SK-N-SH (cell line): ENCODE measurements at places on chromosomes 11 and 22.

DNA sequence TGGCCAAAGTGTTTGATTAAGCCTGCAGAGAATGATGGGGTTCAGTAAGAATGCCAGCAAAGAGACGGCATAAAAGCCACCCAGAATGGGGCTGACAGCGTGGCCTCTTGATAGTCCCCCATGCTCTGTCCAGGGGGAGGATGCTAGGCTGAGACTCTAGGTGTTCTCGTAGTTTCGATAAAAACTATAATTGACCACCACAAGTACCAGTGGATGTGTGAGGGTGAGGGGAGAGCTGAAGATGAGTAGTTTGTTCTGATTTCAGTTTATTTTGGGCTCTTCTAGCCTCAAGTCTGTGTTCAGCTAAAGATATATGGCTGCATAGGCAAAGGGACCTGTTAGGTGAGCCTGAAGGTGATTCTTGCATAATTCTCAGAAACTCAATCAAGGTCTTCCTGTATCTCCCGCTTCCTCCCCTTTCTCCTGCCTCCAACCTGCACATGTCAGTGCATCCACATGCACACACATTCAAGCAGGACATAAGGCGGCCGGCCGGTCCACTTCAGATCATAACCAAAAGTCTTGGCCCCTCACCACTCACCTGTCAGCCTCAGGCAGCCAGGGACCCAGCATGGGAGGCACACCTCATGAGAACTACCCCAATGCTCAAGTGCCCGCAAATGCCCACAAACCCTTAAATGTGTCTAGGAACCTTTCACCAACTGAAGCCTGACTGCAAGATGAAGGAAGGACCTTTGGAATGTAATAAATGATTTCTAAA is 31.2 kb downstream of the FLI1 start:
- no peak for DNase-seq

DNA sequence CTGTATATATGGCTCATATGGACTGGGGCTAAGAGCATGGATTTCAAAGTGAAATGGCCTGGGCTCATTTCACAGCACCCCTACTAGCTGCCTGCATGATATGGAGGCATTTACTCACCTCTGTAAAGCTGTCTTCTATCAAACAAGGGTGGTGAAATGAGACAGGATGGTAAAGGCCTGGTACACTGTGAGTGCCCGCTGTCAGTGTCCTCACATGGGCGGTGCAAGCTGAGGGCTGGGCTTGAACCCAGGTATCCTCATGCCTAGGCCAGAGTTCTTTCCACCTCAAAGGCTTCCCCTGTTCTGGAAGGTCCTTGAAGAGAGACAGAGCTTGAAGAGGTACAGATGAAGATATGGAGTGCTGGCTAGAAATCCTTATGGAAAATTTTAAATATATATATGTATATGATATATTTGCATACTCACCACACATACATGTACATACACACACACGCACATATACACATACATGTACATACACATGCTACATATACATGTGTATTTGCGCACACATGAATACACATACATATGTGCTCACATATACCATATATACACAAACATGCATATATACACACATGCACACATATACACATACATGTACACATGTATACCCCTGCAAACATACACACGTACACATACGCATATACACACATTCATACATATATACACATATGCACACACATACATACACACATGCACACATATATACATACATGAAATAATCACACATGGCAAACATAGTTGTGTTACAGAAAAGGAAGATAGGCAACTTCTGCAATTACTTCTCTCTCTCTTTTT is 44.7 kb downstream of the MICAL2 start:
- no peak for DNase-seq

DNA sequence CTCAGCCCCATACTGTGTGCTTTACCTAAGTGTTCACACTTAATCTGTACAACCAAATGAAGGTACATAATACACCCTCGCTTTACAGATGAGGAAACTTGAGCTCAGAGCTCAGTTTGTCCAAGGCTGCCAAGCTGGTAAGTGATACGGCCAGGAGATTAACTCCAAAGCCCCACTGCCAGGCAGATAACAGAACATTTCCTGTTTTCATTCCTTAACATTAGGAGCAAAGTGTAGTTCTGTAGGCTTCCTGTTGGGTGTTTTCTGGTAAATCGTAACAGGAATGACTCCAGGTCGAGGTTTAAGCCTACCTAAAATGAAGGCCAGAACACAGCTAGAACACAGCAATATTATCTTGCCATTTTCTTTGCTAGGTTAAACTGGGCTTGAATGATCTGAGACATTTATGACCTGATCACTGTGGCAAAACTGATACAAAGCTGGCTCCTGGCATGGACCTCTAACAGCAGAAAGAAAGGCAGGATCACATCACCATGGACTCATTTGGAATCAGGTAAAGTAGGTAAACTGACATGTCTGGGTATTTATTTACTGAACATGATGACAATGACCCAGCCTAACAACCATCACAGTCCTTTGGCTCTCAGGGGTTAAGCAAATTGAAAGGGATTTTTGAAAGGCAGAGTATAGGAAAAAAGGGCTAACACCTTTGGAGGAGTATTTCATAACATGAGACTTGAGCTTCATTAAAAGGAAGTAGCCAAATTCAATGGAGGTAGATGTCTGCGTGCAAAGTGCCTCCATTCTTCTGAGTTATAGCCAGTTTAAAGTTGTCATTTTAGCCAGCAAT is 3.9 kb upstream of the NUP50 start:
- DNase-seq: no peak

DNA sequence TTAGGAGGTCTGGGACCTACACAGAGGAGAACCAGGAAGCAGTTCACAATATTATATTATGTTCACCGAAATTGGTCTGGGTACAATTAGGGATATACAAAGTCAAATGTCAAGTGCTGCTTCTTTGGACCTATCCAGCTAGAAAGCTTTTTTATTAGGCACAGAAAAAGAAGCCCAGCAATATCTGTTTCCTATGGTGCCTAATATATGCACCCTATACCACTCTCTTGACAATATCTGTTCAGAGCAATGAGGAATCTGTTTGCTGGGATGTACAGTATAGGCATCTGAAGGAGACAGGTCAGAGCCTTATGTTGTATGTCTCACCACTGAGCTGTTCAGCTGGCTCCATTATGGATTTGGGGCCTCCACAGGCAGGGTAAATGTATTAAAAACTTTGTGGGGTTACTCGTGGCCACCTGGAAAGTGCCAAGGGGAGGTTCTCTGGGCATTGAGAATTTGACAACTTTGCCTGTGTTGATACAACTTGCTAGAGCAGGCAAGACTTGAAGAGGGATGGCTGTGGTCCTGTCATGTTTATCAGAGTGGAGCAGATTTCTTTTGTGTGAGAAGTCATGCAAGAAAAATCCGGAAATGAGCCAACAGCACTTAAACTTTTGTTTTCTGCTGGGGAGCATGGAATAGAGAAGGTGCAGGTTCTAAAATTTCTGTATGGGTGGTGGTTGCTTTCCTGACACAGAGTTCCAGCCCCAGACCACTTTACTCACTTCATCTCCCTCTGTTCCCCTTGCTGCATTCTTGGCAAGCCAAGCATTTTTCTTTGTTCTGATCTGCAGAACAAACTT is 10.1 kb downstream of the STIM1 start:
- no peak for DNase-seq

DNA sequence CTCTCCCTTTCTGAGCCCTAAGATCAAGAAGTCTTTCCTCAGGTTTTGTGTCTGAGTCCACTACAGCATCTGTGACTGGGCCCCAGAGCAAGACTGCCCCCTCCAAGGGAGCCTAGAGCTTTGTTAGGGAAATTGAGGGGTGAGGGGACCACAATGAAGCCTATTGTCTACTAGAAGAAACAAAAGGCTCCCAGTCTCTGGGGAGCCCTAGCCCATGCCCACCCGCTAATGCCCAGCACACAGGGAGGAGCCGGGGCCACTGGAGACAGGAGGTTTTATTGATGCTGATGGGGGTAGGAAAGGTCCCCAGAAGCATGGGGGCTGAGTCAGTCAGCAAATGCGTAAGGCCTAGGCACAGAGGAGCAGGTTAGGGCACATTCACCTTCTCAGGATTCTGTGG is 14.0 kb downstream of the RHOG start:
- no peak for DNase-seq

DNA sequence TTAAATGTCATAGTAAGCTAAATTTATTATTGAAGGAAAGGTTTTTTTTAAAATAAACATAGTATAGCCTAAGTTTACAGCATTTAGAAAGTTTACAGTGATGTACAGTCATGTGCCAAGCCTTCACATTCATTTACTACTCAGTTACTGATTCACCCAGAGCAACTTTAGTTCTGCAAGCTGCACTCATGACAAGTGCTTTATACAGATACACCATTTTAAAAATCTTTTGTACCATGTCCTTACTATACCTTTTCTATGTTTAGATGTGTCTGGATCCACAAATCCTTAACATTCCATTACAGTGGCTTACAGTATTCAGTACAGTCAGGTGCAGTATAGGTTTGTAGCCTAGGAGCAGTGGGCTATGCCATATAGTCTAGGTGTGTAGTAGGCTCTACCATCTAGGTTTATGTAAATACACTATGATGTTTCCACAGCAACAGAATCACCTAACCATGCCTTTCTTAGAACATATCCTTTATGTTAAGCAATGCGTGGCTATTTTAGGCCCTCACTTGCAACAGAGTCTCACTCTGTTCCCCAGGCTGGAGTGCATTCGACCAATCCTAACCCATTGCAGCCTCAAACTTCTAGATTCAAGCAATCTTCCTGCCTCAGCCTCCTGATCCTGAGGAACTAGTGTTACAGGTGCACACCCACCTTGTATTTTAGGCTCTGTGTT is 79.5 kb upstream of the SLC25A18 start:
- no peak for DNase-seq

DNA sequence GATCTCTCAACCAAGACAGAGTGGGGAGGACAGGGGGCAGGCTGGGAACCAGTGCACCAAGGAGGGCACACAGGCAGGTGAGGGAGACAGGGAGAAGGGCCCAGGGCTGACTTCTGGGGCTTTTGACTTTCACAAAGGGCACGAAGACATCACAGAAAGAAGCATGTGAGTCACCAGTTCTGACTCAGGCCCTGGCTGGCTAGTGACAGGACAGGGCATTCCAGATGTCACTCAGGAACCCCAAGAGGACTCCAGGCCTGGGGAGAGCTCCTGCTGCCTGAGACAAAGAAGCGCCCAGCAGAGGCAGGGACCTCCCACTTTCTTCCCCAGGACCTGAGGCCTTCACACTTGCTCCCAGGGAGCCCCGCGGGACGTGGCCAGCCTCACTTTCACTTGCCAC is 497.2 kb downstream of the BUD13 start:
- DNase-seq: no peak

DNA sequence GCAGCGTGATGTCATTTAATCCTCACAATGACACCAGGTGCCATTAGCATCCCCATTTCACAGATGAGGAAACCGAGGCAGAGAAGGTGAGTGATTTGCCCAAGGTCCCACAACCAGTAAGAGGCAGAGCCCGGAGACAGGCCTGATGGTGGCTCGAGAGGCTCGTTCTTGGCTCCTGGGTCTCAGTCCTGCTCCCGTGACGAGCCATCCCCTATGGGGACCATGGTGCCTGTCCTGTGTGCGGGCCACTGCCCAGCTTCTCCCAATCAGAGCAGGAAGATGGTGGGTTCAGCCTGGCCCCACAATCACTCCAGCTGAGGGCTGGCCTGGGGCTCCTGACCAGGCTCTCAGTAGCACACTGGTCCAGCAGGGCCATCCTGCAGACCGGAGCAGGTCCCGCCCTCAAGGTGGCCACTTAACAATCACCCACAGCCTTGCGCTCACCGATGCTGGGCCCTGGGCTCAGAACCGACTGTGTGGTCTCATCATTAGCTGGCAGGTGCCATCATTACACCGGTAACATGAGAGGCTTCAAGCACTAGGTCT is 3.6 kb downstream of the ALDH3B1 start:
- no peak for DNase-seq

GRCh38 chr11:133928628-133929059 is 28.1 kb downstream of the IGSF9B start:
- peak; percentile 81 for DNase-seq

- DNase-seq: peak; percentile 34
These were observed 9.8 kb downstream of the PDHX start for GRCh38 chr11:34926101-34926830.

DNA sequence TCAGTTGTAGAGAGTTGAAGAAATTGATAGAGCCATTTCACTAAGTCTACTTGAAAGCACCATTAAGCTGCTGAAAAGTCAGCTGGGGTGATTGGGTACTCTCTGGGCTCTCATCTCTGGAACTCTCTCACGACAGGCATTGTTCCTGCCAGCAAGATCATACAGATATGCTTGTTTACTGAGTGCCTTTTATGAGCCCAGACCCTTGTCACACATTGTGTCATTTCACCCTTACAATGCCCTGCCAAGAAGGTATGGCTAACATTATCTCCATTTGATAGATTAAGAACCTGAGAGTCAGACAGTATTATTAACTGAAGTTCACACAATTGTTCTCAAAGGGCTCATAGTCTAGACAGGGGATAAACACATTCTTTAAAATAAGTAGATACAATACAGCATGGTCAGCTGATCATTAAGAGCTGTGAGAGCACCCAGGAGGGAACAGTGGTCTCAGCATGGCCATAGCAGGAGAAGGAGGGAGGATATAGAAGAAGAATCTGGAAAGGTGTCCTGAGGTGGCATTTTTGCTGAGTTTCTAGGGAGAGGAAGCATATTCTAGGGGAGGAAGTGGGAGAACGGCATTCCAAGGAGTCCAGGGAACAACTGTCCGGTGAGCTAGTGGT is 580.5 kb downstream of the INSC start:
- DNase-seq: no peak

GRCh38 chr11:115267238-115267781 is 236.9 kb downstream of the CADM1 start:
- DNase-seq: no peak

DNA sequence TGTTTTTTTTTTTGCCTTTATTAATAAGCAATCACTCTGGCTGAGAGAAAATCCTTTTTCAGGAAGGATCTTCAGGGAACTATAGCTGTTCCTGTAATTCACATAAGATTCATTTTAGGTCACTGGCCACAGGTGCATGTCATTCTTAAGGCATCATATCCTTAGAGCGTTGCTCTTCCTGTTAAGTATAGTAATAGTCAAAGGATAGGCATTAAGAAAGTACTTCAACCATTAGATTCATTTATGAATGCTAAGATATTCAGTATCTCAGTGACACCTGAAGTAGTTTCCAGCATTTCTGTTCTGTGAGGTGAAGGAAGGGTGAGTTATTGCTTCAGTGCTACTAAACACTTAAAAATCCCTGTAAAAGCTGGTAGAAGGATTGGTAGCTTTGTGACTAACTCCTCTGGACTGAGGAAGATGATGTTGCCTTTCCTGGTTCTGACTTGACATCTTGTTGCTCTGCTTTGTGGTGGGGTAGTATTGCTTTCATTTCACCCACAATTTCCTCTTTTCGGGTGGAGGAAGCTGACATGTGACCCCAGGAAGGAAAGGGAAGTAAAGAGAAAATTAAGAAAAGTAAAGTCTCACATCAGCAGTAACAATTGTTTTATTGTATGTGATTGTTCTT is 34.7 kb downstream of the RNF169 start:
- DNase-seq: no peak
